ENCODE measurements at places on chromosomes 1 and 21. TPM values are rescaled to one million over a fixed set of nuclear protein-coding genes. Genes with fewer than 3 reads are reported as not detected.
A peak's percentile ranks its signal among the peaks of the same experiment; 100 is the strongest.

Gene DNASE2B
- not detected for total RNA-seq

Gene CDCA8
- total RNA-seq: 47.6 TPM

Gene SPRR2F
- not detected for total RNA-seq

Gene ANKRD45
- total RNA-seq: not detected

Gene RHEX
- total RNA-seq: not detected

Gene CYYR1
- total RNA-seq: 0.71 TPM

Gene LCE1D
- not detected for total RNA-seq

Gene FAM177B
- total RNA-seq: not detected

Gene FLG
- total RNA-seq: under 0.01 TPM

Gene UMODL1
- total RNA-seq: not detected

Gene SHISAL2A
- not detected for total RNA-seq

- no peak for DNase-seq
Measured at GRCh38 chr1:239920214-239920613, 171.5 kb upstream of the FMN2 start.

DNA sequence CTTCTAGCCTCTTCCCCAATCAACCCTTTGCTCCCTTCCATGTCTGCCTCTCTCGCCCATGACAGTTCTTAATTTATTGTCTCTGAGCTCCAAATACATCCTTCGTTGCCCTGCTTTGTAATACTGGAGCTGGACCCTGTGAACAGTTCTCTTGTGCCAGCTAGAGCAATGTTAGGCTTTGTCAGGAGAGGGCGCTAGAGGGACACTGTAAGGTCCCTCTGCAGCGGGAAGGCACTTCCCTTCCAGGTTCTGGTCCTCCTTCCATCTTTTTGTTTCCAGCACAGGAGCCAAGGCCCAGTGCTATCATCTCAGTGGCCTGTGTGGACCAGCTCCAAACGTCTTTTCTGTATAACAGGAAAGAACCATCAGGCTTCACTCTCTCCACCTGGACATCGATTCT, 95.9 kb downstream of the PTPRU start:
- peak; percentile 31 for DNase-seq

- peak; percentile 55 for DNase-seq
Measured at GRCh38 chr1:246450611-246451251, 56.3 kb downstream of the SMYD3 start.

DNA sequence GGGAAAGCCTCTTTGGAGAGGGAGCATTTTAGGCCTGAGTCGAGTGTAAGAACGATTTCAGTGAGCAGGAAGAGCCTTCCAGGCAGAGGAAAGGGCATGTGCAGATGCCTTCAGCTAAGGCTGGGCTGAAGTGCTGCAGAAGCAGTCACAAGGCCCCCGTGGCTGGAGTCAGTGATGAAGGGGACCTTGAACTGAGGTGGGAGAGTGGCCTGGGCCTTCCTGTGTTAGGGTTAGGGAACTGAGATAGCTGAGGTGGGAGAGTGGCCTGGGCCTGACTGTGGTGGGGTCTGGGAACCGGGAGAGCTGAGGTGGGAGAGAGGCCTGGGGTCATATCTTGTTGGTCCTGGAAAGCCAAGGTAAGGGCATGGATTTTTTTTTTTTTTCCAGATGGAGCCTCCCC, 50.9 kb upstream of the ETV3 start:
- DNase-seq: no peak

DNA sequence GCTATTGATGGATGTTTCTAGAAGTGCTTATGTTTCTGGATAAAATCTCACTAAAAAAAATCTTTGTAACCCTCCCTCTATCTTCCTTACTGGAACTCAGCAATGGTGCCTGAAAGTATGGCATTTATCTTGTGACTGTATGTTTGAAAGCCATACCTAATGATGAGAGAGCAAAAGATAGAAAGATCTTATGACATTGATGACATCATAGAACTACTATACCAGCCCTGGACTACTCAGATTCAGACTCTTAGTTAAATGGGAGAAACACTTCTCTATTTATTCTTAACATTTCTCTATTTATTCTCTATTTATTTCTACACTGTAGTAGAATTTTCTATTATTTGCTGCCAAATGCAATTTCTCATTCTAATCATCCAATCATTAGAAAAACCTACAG, 32.7 kb upstream of the SYCP1 start:
- no peak for DNase-seq

DNA sequence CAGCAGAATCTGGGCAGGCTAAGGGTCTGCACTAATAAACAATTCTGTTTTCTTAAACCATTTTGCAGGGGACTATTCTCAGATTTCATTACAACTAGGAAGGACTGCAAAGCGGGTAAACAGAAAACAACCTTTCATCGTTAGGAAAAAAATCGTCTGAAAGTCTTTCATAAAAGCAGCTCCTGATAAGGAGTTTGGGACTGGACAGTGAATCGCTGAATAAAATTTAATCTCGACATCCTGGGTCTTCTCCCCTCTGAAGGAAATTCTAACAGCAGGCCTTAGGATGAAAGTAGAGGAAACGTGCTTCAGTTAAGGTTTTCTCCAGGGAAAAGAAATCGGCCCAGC, 471 bp upstream of the MTF2 start:
- DNase-seq: no peak

- peak; percentile 71 for DNase-seq
Measured at GRCh38 chr1:227437495-227438008, 119.3 kb upstream of the CDC42BPA start.

GRCh38 chr1:230502306-230502705, 76.2 kb upstream of the PGBD5 start:
- DNase-seq: no peak

GRCh38 chr21:41098481-41099042, 69.4 kb upstream of the BACE2 start:
- DNase-seq: no peak

DNA sequence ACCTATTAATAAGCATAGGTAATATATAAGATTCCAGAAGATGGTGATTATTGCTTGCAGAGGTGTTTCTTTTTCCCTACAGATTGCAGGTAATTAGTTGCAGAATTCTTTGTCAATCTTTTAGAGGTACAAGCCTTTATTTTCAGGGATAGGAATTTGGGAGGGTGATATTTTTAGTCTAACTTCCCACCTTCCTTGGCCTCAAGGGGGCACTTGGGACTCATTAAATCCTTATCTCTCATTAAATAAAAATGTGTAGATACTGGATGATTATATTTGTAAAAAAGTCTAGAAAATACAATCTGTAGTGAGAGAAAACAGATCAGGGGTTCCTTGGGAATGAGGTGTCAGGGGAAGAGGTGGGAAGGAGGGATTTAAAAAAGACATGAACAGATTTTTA, 179.2 kb downstream of the PATJ start:
- DNase-seq: peak; percentile 2

DNA sequence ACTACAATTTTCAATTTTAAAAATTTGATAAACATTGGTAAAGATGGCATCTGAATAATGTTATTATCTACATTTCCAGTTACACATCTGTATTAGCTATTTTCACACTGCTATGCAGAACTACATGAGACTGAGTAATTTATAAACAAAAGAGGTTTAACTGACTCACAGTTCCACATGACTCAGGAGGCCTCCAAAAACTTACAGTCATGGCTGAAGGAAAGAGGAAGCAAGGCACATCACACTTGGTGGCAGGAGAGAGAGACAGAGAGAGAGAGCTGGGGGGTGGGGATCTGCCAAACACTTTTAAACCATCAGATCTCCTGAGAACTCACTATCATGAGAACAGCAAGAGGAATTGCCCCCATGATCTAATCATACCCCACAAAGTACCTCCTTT, 850.0 kb downstream of the LTN1 start:
- DNase-seq: peak; percentile 78

DNA sequence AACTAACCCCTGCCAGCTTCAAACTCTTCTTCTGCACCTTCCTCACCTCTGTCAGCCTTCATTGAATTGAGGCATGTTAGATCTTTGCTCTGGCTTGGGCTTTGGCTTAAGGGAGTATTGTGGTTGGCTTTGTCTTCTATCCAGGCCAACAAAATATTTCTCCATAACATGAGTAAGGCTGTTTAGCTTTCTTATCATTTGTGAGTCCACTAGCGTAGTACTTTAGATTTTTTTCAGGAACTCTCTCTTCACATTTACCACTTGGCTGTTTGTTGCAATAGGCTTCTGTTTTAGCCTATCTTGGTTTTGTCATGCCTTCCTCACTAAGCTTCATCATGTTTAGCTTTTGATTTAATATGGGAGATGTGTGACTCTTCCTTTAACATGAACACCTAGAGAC, 417.5 kb downstream of the NCAM2 start:
- DNase-seq: no peak

- DNase-seq: no peak
Measured at GRCh38 chr1:68782890-68783289, 286.0 kb upstream of the DEPDC1 start.

DNA sequence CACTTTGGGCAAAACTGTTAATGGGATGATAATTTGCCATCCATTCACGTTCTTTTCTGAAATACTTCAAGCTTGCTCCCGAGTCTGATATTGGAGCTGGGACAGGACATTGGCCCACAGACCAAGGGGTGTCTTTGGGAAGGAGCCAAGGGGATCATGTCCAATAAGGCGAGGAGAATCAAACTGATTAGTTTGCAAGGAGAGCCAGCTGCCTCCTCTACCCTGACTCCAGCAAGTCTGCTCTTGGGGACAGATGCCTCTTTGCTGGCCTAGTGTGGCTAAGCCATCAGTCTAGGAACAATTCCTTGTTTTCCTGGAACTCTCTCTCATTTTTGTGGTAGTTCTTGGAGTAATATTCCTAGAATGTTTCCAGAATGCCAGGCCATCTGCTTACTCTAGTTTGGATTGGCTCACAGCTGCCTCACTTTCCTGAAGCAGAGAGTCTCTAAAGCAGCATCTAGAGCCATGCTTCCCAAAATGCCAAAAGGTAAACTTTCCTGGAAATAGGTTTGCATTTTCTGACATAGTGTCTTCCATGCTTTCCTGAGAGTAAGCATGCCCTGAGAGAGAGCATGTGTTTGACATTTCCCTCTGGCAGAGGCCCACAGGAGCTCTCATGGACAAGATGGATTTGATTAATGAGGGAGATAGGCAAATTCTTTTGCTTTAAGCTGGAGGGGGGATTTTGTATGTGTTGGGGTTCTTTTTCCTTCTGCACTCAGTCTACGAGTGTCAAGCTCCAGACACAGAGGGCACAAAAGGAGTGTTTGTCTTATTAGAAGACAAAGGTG, 145.6 kb downstream of the GDAP2 start:
- DNase-seq: no peak

DNA sequence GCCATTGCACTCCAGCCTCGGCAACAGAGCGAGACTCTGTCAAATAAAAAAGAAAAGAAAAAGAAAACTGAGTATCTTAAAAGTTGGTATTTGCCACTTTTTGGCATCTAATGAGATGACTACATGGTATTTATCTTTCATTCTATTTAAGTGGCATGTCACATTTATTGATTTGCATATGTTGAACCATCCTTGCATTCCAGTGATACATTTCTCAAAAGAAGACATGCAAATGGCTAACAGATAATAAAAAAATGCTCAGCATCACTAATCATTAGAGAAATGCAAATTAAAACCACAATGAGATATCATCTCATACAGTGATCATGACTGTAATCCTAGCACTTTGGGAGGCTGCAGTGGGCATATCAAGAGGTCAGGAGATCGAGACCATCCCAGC, 28.1 kb downstream of the SFPQ start:
- DNase-seq: no peak
